ENCODE measurements at places on chromosomes 1 and 21. TPM values are rescaled to one million over a fixed set of nuclear protein-coding genes. Genes with fewer than 3 reads are reported as not detected.
A peak's percentile ranks its signal among the peaks of the same experiment; 100 is the strongest.

Gene MROH9
- not detected for total RNA-seq

Gene SLC27A3
- 45.3 TPM for total RNA-seq

Gene CRABP2
- 180 TPM for total RNA-seq

Gene AMPD1
- total RNA-seq = not detected

Gene GSTM3
- 2.7 TPM for total RNA-seq

Gene CRNN
- total RNA-seq = not detected

DNA sequence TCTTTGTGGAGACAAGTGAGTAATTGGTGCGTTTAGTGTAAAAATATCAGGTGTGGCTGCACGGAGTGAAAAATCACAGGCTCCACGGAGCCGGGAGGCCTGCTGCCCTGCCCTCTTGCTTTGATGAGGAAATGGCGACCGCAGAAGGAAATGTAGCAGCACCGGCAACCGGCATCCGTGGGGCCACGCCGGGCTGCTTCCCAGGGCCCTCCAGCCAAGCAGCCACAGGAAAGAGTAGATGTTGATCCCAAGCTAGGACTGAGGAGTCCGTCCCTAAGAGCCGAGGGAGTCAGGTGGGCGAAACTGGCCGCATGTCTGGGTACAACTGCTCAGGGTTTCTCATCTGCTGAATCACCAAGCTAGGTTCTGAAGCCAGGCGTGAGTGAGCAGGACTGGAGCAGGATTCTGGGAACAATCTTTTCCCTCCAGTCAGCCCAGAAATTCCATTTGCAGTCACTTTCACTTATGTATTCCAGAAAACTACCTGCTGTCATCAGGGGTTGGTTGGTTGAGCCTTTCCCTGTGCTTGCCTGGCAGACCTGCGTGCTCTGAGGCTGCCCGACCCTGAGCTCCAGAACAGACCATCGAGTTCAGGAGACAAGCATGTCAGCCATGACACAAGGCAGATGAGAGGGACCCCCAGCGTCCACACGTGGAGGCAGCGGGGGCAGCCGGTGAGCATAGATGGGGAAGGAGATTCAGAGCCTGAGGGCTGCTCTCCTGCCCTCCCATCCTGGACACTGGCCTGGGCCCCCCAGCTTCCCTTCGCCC is 5.8 kb upstream of the ITGB2 start:
- peaks cover 44% of the 10 kb centered on the region for H3K27me3 ChIP-seq
- peak overlapping the region; percentile 60 for H3K4me3 ChIP-seq
- H3K36me3 ChIP-seq = no peaks in the 10 kb centered on the region
- H3K4me1 ChIP-seq = peaks cover 3% of the 10 kb centered on the region
- no peak for DNase-seq

DNA sequence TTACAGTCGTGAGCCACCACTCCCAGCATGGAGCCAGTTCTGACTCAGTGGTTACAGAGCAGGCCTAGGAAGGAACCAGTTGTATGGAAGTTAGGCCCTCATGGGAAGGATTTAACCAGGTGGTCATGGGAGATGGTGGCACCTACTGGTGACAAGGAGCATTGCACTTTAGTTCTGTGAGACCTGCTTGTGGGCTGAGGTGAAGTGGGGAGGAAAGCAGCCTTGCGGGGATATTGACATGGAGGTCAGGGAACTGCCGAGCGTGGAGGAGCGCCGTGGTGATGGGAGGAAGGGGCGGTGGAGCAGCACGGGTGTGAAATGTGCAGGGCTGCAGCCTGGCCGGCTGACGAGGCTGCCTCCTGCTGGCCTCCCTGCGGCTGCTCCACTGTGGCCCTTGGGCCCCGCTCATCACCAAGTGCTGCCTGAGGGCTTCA is 100.4 kb downstream of the GALNT2 start:
- peaks cover 3% of the 10 kb centered on the region for H3K4me1 ChIP-seq
- no peaks in the 10 kb centered on the region for H3K27me3 ChIP-seq
- no peak overlapping the region for H3K27ac ChIP-seq

GRCh38 chr1:177646757-177647730 is 322.8 kb downstream of the SEC16B start:
- no peaks in the 10 kb centered on the region for H3K36me3 ChIP-seq
- DNase-seq = no peak
- no peak overlapping the region for H3K4me3 ChIP-seq
- H3K27me3 ChIP-seq = no peaks in the 10 kb centered on the region

All from H9 (cell line).